Glutamatergic neuron (in vitro differentiated cells): ENCODE measurements at places on chromosomes 6 and 20. TPM values are rescaled to one million over a fixed set of nuclear protein-coding genes. Genes with fewer than 3 reads are reported as not detected.
A peak's percentile ranks its signal among the peaks of the same experiment; 100 is the strongest.

- H3K4me1 ChIP-seq, result peaks cover 64% of the 10 kb centered on the region
- peaks cover 6% of the 10 kb centered on the region for H3K27me3 ChIP-seq
- no peaks in the 10 kb centered on the region for H3K36me3 ChIP-seq
- no peak overlapping the region for H3K27ac ChIP-seq
These were observed 8.2 kb downstream of the BACH2 start for GRCh38 chr6:90288404-90288803.

DNA sequence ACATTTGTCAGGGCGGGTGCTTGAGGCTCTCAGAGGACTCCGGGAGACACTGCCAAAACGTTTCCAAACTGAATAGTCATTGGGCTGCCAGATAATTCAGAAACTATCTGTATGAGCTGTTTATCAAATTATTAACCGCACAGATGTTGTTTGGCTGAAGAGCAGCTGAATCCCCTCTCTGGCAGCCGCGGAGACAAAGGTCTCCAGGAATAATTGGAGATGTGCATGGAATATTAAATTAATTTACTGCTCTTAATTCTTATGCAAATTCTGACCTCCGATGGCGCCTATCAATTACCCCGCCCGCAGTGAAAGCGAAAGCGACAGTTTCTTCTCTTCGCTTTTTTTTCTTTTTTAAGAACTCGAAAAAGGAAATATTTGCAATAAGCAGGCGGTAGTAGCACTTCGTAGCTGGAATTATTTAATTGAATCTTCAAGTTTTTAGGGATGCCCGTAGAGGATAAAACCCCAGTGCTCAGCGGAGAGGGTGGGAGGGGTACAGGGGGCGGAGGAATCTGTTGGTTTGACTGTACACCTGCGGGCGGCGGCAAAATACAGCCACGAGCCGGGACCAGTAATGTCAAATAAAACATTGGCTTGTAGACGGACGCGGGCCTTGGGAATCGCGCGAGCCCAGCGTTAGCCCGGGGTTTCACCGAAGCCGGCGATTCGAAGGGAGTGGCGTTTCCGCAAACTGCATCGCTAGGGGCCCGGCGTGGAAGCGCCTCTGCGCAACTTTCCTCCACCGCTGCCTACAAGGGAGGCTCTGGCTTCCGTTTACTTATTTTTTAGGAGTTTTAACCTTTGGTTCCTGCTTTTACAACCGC lies 6.2 kb downstream of the LINC00237 start:
- no peaks in the 10 kb centered on the region for H3K36me3 ChIP-seq
- DNase-seq, result peak; percentile 66
- peak overlapping the region; percentile 87 for H3K4me3 ChIP-seq
- peaks cover 6% of the 10 kb centered on the region for H3K4me1 ChIP-seq
- H3K27me3 ChIP-seq, result peaks cover 31% of the 10 kb centered on the region

DNA sequence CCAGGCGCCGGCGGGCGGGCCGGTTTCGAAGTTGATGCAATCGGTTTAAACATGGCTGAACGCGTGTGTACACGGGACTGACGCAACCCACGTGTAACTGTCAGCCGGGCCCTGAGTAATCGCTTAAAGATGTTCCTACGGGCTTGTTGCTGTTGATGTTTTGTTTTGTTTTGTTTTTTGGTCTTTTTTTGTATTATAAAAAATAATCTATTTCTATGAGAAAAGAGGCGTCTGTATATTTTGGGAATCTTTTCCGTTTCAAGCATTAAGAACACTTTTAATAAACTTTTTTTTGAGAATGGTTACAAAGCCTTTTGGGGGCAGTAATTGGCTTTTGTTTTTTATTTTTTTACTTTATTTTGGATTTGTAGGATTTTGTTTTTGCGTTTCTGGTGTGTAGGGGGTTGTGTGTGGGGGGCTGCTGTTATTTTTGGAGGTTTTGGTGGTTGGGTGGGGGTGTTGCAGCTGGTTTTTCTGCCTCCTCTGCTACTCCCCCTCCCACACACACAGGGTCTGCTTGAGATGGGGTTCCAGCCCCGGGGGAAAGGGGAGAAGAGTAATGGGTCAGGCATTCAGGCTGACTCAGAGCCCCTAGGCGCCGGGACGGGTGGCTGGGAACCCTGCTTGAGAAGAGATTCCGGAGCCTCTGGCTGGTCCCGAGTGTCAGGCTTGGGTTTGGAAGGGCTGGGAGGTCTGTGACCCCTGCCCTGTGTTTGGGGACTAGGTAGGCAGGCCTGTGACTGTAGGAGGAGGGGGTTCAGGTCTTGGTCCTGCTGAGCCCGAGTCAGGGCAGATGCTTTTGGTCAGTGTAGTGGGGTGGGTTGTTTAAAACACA lies 2.0 kb downstream of the CEBPB start:
- H3K27me3 ChIP-seq, result peaks cover 8% of the 10 kb centered on the region
- DNase-seq, result peak; percentile 75
- peak overlapping the region; percentile 92 for H3K27ac ChIP-seq
- peak overlapping the region; percentile 88 for H3K4me3 ChIP-seq

- H3K36me3 ChIP-seq, result no peaks in the 10 kb centered on the region
- H3K27me3 ChIP-seq, result peaks cover 1% of the 10 kb centered on the region
- H3K27ac ChIP-seq, result no peak overlapping the region
These were observed 163.0 kb downstream of the EYA4 start for GRCh38 chr6:133404151-133404550.

- no peaks in the 10 kb centered on the region for H3K36me3 ChIP-seq
- H3K27me3 ChIP-seq, result no peaks in the 10 kb centered on the region
- H3K4me3 ChIP-seq, result no peak overlapping the region
- no peak for DNase-seq
These were observed 272.3 kb downstream of the CD109 start for GRCh38 chr6:73968221-73968757.

- no peaks in the 10 kb centered on the region for H3K36me3 ChIP-seq
- H3K27me3 ChIP-seq, result no peaks in the 10 kb centered on the region
These were observed 251.2 kb downstream of the BCKDHB start for GRCh38 chr6:80357674-80358073.

DNA sequence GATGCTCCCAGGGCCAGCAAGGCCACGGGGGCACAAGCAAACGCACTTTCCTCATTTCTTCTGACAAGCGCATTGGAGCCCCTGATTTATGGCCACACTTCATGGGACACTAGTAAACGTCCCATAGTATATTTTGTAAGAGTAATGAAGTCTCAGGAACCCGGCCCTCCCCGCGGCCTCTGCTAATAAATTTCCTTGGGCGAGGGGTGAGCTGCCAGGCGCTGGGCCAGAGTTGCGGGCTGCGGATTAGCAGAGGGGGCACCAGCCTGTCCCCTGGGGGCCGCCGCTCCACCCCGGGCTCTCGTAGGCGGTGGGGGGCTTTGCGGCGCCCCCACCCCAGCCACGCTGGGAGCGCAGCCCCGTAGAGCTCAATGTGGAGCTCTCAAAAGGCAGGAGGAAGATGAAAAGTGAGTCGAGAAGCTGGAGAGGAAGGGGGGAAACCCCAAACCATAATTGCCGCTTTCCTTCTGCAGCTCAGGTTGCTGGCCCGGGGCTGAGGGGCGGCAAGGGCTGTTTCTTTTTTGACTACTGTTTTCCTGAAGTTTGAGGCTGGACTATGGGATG lies 173.6 kb downstream of the CDC5L start:
- H3K27me3 ChIP-seq, result no peaks in the 10 kb centered on the region
- no peak overlapping the region for H3K4me3 ChIP-seq
- H3K36me3 ChIP-seq, result no peaks in the 10 kb centered on the region
- no peak for DNase-seq
- peaks cover 3% of the 10 kb centered on the region for H3K4me1 ChIP-seq

DNA sequence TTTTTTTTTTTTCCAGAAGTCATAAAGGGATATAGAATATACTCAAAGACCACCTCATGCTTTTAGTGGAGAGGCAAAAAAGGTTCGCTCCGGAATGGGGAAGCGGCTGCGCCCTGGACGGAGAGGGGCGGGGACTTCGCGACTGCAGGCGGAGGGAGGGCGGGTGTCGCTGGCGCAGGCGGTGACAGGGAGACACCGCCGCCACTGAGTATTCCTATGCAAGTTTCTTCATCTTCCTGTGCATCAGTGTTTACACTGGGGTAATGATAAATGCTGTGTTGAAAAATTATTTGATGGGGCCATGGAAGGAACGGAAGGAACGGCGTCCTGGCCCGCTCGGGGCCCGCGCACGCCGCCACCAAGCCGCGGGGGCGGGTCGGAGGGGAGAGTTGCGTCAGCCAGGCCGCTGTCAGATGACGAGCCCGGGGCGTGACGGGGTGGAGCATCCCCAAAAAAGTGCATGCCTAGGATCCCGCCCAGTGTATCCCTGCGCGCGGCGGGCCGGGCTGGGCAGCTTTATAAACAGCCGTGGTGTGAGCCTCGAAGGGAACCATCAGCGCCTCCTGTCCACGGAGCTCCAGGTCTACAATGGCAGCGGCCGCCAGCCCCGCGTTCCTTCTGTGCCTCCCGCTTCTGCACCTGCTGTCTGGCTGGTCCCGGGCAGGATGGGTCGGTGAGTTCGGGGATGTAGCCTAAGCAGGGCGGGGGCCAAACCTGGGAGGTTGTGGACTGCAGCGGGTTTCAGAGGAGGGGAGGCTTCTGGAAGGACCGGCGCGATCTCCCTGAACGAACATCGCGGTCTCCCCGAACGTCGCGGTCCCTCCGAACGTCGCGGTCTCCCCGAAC lies at the start of gene ULBP1:
Gene ULBP1 (plus strand): TSS at position 482 of the 846 bp plus-strand sequence. CDS start 107 bp downstream, at position 589.
- peaks cover 36% of the 10 kb centered on the region for H3K27me3 ChIP-seq
- H3K4me1 ChIP-seq, result peaks cover 3% of the 10 kb centered on the region
- peak; percentile 94 for DNase-seq
- H3K36me3 ChIP-seq, result peaks cover 9% of the 10 kb centered on the region
- peak within 1 kb of the TSS; percentile 86 for H3K27ac ChIP-seq

GRCh38 chr6:9307786-9308185 lies 872.4 kb upstream of the SLC35B3 start:
- H3K27me3 ChIP-seq, result no peaks in the 10 kb centered on the region
- peaks cover 2% of the 10 kb centered on the region for H3K4me1 ChIP-seq

DNA sequence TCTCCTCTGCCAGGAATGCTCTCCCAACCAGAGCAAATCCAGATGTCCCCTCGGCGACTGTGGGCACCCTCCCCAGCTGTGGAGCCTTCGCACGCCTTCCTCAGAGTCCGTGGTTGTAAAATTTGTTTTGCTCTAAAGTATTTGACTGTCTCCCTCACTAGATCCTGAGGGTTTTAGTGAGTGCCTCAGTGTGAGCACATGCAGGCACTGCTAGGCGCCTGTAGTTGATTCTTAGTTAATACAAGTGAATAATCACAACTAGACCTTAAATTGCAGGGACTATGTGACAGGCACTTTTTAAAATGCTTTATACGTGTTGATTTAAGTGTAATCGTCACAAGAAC lies 680 bp upstream of the MTCH1 start:
- H3K27me3 ChIP-seq, result peaks cover 7% of the 10 kb centered on the region
- no peaks in the 10 kb centered on the region for H3K36me3 ChIP-seq
- H3K4me3 ChIP-seq, result peak overlapping the region; percentile 93
- no peak for DNase-seq

DNA sequence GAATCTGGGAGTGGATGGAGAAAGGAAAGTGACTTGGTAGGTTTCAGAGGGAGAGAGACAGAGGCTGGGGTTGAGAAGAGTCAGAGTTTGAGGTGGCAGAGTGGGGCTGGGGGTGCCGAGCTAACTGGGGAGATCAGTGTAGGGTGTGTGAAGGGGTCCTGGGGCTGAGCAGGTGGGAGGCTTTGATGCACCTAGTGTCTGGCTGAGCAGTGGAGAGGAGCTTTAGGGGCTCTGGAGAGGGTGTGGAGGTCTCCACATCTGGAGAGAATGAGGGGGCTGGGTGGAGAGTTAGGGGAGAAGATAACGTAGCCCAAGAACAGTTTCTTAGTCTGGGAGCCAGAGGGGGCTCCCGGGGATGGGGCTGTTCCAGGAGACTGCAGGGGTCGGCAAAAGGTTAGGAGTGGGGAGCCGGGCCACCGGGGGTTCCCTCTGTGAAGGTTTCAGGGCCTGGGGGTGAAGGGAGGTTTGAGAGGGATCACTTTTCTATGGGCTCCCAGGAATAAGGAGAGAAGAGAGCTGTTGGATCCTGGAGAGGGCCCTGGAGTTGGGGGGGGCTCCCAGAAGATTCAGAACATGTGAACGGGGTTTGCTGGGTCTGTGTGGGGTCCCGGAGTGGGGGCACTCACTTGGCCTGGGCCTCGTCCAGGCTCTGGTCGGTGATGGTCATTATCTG lies 797 bp downstream of the PBX2 start:
- DNase-seq, result no peak
- H3K27ac ChIP-seq, result peak overlapping the region; percentile 94
- H3K4me1 ChIP-seq, result peaks cover 14% of the 10 kb centered on the region
- H3K36me3 ChIP-seq, result no peaks in the 10 kb centered on the region
- peak overlapping the region; percentile 90 for H3K4me3 ChIP-seq

GRCh38 chr20:18718129-18718528 lies 95.5 kb upstream of the SCP2D1 start:
- peaks cover 15% of the 10 kb centered on the region for H3K36me3 ChIP-seq
- no peak for DNase-seq
- H3K27me3 ChIP-seq, result peaks cover 2% of the 10 kb centered on the region
- no peak overlapping the region for H3K4me3 ChIP-seq

DNA sequence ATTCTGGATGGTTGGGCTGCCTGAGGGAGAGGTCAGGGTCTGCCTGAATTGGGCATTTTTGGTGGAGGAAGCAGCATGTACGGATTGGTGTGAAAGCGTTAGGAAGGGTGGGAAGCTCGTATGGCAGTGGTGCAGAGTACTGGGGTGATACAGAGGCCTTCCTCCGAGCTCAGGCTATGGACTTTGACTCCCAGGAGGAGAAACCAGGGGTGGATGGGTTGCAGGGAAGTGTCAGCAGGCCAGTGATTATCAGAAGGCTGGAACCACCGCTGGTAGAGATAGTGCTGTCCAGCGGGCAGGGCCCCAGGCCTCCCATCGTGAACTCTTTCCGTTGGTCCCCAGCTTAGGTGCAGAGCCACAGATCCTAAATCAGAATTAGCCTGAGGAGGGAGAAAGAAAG lies 5.3 kb downstream of the WFDC5 start:
- H3K4me3 ChIP-seq, result no peak overlapping the region
- H3K27me3 ChIP-seq, result peaks cover 8% of the 10 kb centered on the region
- H3K36me3 ChIP-seq, result no peaks in the 10 kb centered on the region

- no peaks in the 10 kb centered on the region for H3K4me1 ChIP-seq
- H3K27ac ChIP-seq, result no peak overlapping the region
- no peak overlapping the region for H3K4me3 ChIP-seq
- DNase-seq, result no peak
These were observed 71.0 kb downstream of the CYP39A1 start for GRCh38 chr6:46581459-46582177.

DNA sequence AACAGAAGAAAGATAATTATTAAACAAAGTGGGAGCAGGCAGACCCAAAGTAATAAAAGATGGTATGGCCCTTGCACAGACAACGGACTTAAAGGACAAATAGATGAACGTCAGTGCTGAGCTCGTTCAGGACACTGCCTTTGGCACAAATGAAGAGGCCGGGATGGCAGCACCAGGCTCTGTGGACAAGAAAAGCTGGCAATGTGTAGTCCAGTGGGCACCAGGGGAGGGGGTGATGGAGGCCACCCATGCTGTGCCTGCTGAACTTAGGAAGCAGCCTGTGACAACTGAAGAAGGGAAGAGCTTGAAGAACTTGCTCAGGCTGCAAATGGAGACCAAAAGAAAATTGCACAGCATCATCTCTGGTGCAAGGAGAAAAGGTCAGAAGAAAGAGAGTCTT lies 131.0 kb downstream of the ANKRD60 start:
- no peak overlapping the region for H3K27ac ChIP-seq
- no peaks in the 10 kb centered on the region for H3K4me1 ChIP-seq
- no peak for DNase-seq
- no peaks in the 10 kb centered on the region for H3K36me3 ChIP-seq
- H3K27me3 ChIP-seq, result no peaks in the 10 kb centered on the region

The ATP9A gene
- total RNA-seq, result 66.1 TPM

The OR2J2 gene
- total RNA-seq, result not detected

The BFSP1 gene
- total RNA-seq, result 0.69 TPM

The SLC17A3 gene
- not detected for total RNA-seq

The PLCB4 gene
- 28.9 TPM for total RNA-seq

The VGLL2 gene
- not detected for total RNA-seq

The UST gene
- total RNA-seq, result 11.2 TPM

The HLA-DMA gene
- 0.76 TPM for total RNA-seq

The HSPA1L gene
- total RNA-seq, result 2.5 TPM

The MROH8 gene
- total RNA-seq, result 2.6 TPM

The BPIFB4 gene
- total RNA-seq, result not detected
